ENCODE measurements at places on chromosomes 2 and 18. TPM values are rescaled to one million over a fixed set of nuclear protein-coding genes. Genes with fewer than 3 reads are reported as not detected.

Gene IKZF2
- total RNA-seq, result 5.5 TPM

Gene ATP9B
- total RNA-seq, result 24.4 TPM

Gene COLEC11
- 0.92 TPM for total RNA-seq

Gene STPG4
- 0.53 TPM for total RNA-seq

Gene SEMA4F
- 7.5 TPM for total RNA-seq

Gene CRYGD
- not detected for total RNA-seq

Gene CMPK2
- 2.1 TPM for total RNA-seq

Gene RNF125
- total RNA-seq, result 0.13 TPM

Gene KCTD18
- total RNA-seq, result 26.9 TPM

Gene UGT1A3
- total RNA-seq, result not detected

Gene AGXT
- total RNA-seq, result not detected

Gene DNAJC5G
- not detected for total RNA-seq

Gene IL1RL1
- 1.1 TPM for total RNA-seq

Gene NETO1
- not detected for total RNA-seq

Gene SETBP1
- 2.6 TPM for total RNA-seq

Gene METAP1D
- 4.1 TPM for total RNA-seq

Gene CHRNG
- not detected for total RNA-seq

Gene CHST9
- total RNA-seq, result not detected

Gene NOL4
- total RNA-seq, result not detected

Gene INHA
- 0.25 TPM for total RNA-seq

Gene LIPG
- total RNA-seq, result 0.40 TPM

Gene FAM124B
- total RNA-seq, result 3.6 TPM

Gene SULT1C4
- total RNA-seq, result 0.19 TPM

Gene SERPINB3
- total RNA-seq, result not detected

Gene ASAP2
- 83.4 TPM for total RNA-seq

Gene TMEFF2
- 0.26 TPM for total RNA-seq

Gene GTF2A1L
- total RNA-seq, result 3.5 TPM

Gene IL36A
- total RNA-seq, result not detected

Gene FTCDNL1
- total RNA-seq, result 0.53 TPM

Gene DGUOK
- 48.6 TPM for total RNA-seq

Gene FZD7
- total RNA-seq, result 7.4 TPM

Gene COL4A4
- 33.4 TPM for total RNA-seq
